Activated CD8-positive, alpha-beta T cell treated with anti-CD3 and anti-CD28 coated beads, Interleukin-2, amount 10 ng/mL, durations not matched to agents 7 days and 5 days (primary cell): ENCODE measurements at places on chromosomes 3 and 15. TPM values are rescaled to one million over a fixed set of nuclear protein-coding genes. Genes with fewer than 3 reads are reported as not detected.

SPESP1 gene
- total RNA-seq = not detected

GOLGA8J gene
- 0.34 TPM for total RNA-seq

DNA sequence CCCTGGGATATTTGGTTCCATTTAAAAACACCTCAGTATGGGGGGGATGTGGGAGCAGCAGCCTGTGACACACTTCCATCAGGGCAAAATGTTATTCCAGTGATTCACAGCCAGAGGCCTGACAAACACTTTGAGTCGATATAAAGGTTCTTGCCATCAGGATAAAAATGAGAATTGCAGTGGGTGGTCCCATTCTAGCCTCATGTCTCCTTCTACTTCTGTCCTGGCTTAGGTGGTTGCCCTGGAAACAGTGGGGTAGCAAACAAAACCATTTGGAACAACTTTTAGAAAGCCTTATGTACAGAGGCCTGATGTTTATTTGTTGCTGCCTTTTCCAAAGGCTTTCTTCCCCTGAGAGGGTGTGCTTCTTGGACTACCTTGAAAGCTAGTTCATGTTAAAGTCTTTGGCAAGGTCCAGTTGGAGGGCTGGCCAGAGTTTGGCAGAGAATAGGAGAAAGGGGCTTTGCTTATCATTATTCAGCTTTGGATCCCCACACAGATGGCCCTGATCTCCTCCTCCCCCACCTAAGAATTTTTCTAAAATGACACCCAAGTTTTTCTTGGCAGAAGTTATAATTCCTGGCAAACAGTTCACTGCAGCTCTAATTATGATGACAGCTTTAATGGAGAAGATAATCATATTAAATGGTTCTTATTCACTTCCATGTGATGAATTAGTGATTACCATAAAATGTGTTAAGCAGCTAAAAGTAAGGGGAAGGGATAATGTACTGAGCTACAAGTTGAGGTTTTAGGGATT, 84.2 kb upstream of the ZNF280D start:
- DNase-seq = no peak

DNA sequence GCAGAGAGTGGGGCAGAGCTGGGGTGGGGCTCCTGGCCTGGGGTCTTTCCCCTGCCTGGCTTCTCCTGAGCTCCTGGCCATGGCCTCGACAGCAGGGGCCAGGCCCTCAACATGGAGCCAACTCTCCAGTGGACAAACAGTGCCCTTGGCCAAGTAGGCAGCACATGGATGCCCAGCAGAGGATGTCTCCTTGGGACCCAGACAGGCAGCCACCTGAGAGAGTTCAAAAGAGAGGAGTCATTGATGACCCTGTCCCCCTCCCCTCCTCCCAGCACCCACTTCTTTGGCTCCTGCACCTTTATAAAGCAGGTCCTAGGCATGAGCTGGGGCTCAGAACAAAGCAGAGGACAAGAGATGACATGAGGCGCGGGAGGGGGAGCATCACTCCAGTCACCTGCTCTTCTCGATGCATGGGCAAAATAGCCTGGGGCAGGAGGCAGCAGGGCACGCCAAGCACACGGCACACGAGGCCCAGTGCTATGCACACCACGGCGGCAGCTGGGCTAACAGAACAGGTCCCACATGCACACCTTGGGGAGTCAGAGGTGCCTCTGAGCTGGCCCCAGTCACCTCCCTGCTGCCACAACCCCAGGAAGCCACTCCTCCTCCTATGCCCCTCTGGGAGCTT, 27.4 kb downstream of the SHISA5 start:
- no peak for DNase-seq

DNA sequence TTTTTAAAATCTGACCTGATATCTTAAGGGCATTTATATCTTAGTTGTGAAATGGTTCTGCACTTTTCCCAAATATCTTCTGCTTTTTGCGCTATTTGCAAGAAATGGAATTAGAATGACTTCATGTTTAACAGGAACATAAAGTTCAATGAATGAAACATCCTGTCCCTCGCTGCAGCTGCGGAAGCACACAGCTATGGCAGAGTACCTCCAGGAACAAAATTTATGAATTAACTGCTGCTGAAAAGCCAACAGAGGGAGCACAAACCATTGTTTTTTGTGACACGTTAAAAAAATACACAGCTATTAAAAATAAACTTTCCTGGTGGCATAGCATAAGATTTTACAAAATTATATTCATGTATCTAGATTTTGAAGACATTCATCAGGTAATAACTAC, 404.4 kb upstream of the MDFIC2 start:
- no peak for DNase-seq
